ENCODE measurements at places on chromosomes 2 and 18. TPM values are rescaled to one million over a fixed set of nuclear protein-coding genes. Genes with fewer than 3 reads are reported as not detected.

The C2orf80 gene
- total RNA-seq = not detected

The MROH2A gene
- not detected for total RNA-seq

DNA sequence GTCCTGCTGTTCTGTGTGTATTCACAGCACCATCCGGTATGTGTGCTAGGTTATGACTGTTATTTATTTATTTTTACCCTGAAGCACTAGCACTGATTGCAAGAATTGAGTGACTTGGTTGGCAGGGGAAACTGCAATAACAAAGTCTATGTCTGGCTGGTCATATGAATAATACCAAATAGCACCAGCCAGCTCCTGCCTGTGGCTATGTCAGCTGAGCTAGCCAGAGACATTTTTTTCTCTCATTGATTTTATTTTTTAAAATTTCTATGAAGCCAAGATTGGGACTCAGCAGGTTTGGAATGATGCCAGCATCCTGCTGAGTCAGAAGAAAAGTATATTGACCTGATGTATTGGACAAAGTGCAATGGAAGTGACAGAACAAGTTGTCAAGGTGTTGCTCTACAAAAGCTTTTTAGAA, 188.5 kb upstream of the CDH2 start:
- no peaks in the 10 kb centered on the region for H3K36me3 ChIP-seq
- H3K27ac ChIP-seq = no peak overlapping the region

DNA sequence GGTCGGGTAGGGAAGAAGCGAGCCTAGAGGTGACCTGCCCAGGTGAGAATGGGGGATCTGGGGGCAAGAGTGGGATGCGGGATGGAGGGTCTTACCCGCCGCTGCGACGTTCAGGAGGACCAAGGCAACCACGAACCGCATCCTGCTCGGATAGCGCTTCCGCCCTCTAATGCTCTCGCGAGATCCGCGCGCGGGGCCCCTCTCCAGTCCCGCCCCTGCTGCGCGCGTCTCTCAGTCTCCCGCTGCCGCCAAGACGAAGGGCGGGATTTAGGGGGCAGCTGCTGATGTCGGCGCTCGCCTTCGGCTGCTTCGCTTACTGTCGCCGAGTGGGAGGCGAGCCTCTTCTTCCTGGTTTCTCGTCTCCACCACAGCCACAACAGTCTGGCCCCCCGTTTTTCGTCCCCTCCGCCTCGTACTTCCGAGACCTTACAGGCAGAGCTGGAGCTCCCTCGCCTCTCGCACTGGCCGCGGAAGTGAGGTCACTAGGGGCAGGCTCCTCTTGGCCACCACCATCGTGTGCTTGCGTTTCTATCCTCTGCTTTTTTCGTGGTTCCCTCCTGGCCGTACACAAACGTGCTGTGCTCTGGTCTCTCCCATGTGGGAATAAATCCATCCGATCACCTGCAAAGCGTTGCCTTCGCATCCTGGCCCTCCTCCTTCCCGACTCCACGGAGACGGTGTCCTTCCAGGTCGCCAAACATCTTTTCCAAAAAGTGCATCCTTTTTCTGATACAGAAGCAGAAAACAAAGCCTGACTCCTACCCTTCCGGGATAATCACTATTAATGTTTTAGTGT, at the start of gene TGOLN2:
Gene TGOLN2 (minus strand): TSS at position 168 of the 796 bp plus-strand sequence. CDS start 27 bp downstream, at position 141.
- H3K27ac ChIP-seq = peak within 1 kb of the TSS; percentile 100
- H3K36me3 ChIP-seq = peaks cover 48% of the 10 kb centered on the region
- peaks cover 37% of the 10 kb centered on the region for H3K4me1 ChIP-seq
- DNase-seq = peak; percentile 95

DNA sequence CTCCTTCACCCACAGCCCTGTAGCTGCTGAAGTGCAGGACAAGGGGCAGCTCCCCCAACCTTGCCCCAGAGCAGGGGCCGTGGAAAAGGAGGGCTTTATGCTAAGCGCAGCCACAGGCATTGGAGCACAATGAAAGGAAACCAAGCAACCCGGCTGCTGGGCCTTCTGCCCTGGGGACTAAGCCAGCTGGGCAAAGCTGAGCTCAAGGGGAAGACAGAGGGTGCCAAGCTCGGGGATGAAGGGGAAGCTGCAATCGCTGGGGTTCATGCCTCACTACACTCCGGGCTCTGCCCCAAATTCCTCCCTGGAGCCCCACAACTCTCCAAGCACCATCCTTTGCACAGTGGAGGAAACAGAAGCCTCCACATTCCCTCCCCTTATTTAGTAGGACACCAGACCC, 12.4 kb downstream of the SFXN5 start:
- DNase-seq = no peak
- no peak overlapping the region for H3K27ac ChIP-seq
- no peak overlapping the region for H3K4me3 ChIP-seq
- no peaks in the 10 kb centered on the region for H3K4me1 ChIP-seq
- no peaks in the 10 kb centered on the region for H3K27me3 ChIP-seq
- peaks cover 13% of the 10 kb centered on the region for H3K36me3 ChIP-seq

The PDE11A gene
- not detected for total RNA-seq

- H3K27me3 ChIP-seq = no peaks in the 10 kb centered on the region
- peaks cover 80% of the 10 kb centered on the region for H3K36me3 ChIP-seq
- H3K4me3 ChIP-seq = no peak overlapping the region
- no peak for DNase-seq
- no peak overlapping the region for H3K27ac ChIP-seq
Measured at GRCh38 chr2:230203110-230203676, 16.6 kb downstream of the SP110 start.

- no peak for DNase-seq
- H3K27me3 ChIP-seq = peaks cover 3% of the 10 kb centered on the region
- H3K36me3 ChIP-seq = no peaks in the 10 kb centered on the region
- no peak overlapping the region for H3K4me3 ChIP-seq
- H3K4me1 ChIP-seq = peaks cover 46% of the 10 kb centered on the region
- no peak overlapping the region for H3K27ac ChIP-seq
Measured at GRCh38 chr2:187991389-187991788, 300.3 kb upstream of the GULP1 start.

The CROCC2 gene
- not detected for total RNA-seq
